Sciatic nerve (tissue), 2 donors: ENCODE measurements at places on chromosomes 11 and 22. TPM values are rescaled to one million over a fixed set of nuclear protein-coding genes. Genes with fewer than 3 reads are reported as not detected.

BDNF gene
- total RNA-seq, result 0.18 TPM

ANO3 gene
- 0.76 TPM for total RNA-seq

GRCh38 chr11:134226806-134227325 lies 2.4 kb downstream of the VPS26B start:
- no peak for DNase-seq

GRCh38 chr11:65709661-65710060 lies 2.4 kb upstream of the KAT5 start:
- DNase-seq, result no peak

DNA sequence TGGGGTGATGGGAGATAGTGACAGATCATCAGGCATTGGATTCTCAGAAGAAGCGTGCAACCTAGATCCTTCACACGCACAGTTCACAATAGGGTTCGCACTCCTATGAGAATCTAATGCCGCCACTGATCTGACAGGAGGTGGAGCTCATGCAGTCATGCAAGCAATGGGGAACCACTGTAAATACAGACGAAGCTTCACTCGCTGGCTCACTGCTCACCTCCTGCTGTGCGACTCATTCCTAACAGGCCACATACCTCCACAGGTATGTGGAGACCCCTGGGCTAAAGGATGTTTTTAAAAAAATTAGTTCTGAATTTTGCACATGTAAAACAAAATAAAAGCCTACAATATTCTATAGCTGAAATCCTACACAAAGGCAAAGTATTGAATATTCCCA lies 20.5 kb upstream of the TEAD1 start:
- DNase-seq, result no peak

GRCh38 chr11:73320763-73321603 lies 12.9 kb downstream of the ARHGEF17 start:
- DNase-seq, result no peak

DNA sequence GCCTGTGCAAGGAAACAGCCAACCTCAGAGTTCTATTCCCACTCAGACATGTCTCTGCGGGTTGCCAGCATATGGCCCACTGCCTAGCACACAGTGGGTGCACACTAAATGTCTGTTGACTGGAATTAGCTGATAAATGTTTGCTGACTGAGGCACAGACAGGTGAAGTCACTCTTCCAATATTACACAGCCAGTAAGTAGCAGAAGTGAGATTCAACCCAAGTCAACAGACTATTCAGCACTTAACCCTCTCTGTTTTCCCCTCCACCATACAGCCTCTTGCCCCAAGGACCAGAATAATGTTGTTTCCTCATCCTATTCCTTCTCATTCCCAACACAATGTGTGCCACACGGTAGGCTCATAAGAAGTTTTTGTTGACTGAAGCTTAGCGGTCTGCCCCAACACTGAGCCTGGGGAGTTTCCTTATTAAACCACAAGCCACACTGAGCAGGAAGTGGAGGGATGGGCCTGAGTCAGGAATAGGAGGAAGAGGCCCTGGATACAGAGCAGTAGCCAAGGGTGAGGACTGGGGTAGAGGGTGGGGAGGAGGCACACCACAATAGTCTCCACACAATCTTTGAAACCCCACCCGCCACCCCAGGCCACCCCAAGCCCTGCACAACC lies 15.7 kb upstream of the IL10RA start:
- no peak for DNase-seq

DNA sequence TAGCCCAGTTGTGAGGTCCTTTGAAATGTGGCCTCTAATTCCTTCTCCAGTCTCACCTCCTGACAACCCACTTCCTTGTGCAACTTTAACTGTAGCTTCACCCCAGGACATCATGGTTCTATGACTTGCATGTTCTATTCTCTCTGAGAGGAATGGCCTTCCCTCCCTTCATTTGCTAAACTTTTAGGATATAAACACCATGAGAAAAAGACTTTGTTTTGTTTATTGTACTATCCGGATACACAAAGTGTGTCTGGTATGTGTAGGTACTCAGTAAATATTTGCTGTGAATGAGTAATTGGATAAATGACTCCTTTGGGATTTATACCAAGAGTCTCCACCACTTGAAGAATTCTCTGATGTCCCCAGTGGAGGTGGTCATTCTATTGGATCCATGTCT lies 547.6 kb downstream of the INSC start:
- DNase-seq, result no peak

- DNase-seq, result no peak
Observed at GRCh38 chr11:47398011-47398410, 10.4 kb upstream of the SLC39A13 start.

DNA sequence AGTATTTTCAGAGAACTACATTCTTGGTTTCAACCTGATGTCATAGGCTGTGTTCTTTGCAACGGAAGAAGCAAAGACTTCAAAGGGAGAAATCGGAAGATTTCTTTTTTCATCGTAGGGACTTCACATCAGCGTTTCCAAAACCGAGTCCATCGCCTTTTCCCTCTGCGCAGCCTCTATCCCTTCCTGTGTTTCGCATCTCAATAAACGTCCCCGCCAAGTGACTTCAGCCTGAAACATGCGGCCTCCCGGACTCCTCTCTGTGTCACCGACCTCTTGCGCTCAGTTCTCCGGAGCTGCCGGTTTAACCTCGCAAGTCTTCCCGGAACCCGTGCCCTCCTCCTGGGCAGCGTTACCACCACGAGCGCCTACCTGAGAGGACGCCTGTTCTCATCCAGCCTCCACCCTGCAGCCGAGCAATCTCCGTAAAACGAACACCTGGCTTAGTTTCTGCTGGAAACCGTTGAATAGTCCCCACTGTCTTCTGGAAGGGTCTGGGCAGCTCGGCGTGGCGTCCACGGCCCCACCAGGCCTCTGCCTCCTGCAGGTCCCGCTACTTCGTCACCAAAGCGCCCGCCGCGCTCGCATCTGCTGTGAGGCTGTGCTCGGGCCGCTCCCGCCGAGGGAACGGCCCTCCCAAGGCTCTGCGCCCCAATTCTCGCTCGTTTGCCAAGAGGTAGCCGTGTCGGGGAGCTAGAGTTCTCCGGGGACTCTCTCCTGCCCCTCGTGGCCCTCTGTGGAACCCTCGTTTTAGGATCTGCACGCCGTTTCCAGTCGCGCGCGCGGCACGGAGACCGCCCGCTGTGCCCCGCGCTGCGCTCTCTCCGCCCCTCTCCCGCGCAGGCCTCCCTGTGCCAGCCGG lies at the start of gene GLB1L3:
Gene GLB1L3 (plus strand): TSS at position 846 of the 862 bp plus-strand sequence. CDS start 362 bp downstream, outside the sequence.
- DNase-seq, result peak; percentile 51

GRCh38 chr11:66874232-66874631 lies 17.4 kb downstream of the LRFN4 start:
- no peak for DNase-seq

DNA sequence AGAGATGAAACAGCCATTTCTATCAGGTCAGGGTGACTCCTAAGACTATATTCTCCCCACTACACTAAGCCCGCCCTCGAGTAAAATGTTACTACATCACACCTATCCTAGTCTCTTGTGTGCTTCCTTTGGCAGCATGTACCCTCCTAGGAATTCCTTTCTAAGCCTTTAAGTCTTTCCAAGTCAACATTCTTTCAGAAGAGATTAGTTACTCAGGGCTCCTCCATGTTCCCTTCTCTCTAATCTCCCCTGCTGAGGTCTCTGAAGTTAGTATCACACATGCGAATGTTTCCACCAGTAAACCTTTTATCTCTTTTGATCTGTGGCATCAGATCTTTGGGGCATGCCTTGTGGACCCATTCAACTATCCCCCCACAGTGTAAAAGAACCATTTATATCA lies 873.7 kb upstream of the FAT3 start:
- no peak for DNase-seq

DNA sequence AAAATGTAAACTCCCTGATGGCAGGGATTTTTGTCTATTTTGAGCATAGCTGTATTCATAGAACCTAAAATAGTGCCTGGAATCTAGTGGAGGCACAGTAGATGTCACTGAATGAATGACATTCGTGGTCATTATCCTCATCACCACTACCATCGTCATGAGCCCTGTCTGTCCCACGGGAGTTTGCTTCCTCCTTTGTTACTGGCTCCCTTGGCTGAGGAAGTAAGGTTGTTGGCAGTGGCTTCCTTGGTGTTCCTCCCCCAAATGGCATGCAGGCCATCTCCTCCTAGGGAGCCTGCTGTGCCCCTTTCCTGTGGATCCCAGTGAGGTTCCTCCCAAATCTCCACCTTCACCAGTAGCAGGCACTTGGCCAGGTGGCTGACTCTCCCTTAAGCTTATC lies 183.0 kb downstream of the CEP164 start:
- no peak for DNase-seq
